Renal cortical epithelial cell (primary cell): ENCODE measurements at places on chromosomes 3 and 15. TPM values are rescaled to one million over a fixed set of nuclear protein-coding genes. Genes with fewer than 3 reads are reported as not detected.
A peak's percentile ranks its signal among the peaks of the same experiment; 100 is the strongest.

The KIF15 gene
- total RNA-seq: 1.6 and 4.5 TPM in 2 replicates

GRCh38 chr3:18228060-18228459, 197.1 kb downstream of the SATB1 start:
- no peak for DNase-seq

The STRC gene
- 0.05 TPM in 1 of 2 replicates, not detected in the other for total RNA-seq

DNA sequence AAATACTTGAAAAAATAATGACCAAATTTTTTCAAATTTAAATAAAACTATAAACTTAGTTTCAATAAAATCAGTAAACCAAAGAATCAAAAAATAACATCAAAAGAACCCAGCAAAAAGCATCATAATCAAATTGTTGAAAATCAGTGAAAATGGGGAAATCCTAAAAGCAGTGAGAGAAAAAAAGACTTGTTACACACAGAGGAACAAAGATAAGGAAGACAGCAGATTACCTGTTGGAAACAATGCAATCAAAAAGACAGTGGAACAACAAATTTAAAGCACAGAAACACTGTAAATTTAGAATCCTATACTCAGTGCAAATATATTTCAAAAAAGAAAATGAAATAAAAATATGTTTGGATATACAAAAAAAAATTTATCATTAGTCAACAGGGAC, 156.2 kb upstream of the LMCD1 start:
- peak; percentile 31 for DNase-seq

GRCh38 chr15:77019521-77020331, 24.8 kb downstream of the PSTPIP1 start:
- DNase-seq: peak; percentile 23

The SCAANT1 gene
- not detected in 2 replicates for total RNA-seq

DNA sequence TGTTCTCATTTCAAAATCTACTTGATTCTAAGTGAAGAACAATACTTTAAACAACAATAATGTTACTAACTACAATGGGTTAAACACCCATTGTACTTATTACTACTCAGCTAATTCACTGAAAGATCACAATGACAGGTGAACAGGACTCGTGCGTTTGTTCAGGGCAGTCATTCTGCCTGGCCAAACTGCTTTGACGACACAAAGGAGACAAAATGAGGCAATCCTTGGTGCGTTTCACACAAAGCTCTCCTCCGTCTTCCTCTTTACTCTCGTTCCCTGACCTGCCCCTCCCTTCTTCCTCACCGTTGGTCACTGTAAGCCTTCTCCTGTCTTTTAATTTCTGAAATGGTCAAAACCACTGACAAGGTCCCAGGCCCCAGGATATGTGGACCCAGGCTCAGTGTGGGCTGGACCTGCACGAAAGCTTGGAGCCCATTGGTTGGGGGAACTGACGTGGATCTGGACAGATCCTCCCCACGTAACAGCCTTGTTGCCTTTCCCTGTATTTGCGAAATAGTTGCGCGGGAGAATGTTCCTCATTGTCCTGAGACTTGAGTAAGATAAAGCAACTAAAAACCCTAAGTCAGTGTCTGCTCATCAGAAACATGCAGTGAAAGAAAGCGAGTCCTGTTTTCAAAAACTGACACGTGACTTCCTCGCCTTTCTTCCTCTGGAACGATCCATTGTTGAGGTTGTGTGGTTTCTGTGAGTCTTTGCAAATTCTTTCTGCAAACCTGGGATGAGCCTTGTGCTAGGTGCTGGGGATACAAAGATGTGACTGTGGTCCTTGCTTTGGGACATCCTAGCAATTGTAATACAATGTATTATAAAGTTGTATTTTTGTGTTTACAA, 147.1 kb upstream of the RGMA start:
- DNase-seq: no peak

DNA sequence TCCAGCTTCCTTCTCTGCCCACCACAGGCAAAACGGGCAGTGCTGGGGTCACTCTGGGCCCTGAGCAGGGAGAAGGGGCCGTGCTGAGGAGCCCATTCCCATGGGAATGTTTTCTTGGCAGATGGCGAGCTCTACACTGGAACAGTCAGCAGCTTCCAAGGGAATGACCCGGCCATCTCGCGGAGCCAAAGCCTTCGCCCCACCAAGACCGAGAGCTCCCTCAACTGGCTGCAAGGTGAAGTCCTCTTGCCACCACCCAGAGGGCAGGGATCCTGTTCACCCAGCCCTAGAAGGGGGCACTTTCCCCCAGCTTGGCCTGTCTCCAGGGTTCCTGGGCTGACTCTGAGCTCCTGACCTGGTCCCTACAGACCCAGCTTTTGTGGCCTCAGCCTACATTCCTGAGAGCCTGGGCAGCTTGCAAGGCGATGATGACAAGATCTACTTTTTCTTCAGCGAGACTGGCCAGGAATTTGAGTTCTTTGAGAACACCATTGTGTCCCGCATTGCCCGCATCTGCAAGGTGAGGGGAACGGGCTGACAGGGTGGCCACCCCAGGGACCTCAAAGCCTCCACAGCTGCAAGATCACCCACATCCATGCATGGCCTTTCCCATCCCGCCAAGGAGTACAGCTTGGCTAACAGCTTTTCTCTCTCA, 12.4 kb downstream of the CIB1 start:
- DNase-seq: peak; percentile 62

DNA sequence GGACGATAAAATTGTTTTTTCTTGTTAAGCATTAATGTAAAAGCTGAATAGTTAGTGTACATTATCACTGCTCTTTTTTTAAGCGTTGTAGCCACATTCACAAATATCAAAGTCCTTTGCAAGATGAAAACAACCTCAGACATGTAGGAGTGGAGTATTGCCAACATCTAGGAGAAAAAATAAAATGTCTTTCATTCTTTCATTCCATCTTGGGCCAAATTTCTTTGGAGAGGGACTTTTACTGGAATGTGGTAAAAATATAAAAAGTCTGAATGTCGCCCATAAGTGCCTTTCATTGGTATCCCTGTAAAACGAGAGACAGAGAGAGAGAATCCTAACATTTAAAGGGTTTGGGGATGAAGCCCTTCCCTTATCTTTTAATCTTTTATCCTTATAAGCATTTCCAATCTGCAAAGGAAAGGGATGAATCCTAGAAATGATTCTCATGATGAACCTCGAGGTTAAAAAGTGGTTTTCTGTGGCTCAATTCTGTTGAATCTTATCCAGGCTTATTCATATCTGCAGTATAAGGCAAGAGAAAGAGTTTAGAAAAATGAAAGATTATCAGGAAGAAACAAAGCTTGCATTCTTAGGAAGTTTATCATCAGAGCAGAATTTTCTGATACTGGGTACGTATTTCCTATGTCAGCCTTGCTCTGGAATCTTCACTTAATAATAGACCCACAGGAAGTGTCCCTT, 1031.7 kb downstream of the MCTP2 start:
- DNase-seq: no peak

The LRRIQ4 gene
- total RNA-seq: 0.17 TPM in 1 of 2 replicates, not detected in the other

- DNase-seq: no peak
Measured at GRCh38 chr3:143503325-143503885, 344.9 kb downstream of the SLC9A9 start.

The LARP6 gene
- total RNA-seq: 28.3 and 37.0 TPM in 2 replicates

DNA sequence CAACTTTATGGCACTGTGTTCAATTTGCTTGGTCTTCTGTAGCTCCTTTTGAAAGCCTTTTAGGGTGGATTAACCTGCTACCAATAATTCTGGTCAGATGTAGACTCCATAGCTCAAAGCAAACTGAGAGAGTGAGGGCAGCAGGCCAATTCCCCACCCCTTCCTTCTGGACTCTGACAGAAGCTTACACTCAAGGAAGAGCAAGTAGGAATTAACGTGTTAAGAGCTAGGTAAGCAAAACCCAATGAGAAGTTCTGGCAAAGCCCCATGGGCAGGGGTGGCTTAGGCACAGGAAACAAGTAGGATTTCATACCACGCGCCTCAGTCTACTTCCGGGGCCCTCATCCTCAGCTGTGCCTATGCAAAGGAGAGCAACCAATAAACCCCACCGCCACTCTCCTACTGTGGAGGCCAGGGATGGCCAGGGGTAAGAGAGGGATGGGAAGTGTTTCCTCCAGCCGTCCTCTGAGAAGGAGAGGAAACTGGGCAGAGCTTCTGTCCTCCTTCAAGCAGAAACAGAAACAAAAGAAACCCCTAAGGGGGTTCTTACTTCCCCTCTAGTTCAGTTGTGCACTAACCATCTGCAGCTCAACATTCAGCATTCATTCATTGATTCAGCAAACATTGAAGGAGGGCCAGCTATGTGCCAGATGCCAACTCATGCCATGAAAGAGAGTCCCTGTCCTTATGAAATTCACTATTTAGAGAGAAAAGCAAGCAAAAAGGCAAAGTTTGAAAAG, 12.6 kb downstream of the CCR5 start:
- no peak for DNase-seq

- peak; percentile 60 for DNase-seq
Measured at GRCh38 chr3:192444096-192444790, 283.1 kb downstream of the FGF12 start.

DNA sequence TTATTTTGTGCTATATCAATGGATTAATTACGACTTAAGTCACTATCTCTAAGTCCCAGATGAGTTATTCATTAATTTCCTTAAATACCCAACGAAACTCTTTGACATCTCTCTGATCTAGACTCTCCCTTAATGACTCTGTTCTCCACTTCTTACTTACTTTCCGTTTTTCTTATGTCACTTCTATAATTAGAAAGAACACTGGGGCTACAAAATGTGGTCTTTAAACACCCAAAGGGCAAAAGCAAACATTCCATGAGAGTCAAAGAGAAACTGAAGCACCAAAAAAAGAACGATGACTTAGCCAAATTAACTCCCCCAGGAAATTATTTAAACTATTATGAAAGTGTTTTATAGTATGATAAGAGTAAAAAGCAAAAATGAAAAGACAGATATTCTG, 166.4 kb upstream of the UBE2E2 start:
- DNase-seq: no peak

DNA sequence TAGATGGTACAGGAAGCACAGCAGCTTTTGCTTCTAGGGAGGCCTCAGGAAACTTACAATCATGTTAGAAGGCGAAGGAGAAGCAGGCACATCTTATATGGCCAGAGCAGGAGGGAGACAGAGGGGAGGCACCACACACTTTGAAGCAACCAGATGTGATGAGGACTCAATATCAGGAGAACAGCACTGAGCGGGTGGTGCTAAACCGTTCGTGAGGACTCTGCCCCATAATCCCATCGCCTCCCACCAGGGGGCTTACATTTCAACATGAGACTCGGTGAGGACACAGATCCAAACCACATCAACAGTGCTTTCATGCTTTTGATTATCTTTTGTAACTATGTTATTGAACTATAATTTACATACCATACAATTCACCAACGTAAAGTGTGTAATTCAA, 7.6 kb upstream of the TMEM44 start:
- DNase-seq: no peak

GRCh38 chr3:146953511-146953981, 348.4 kb upstream of the PLSCR5 start:
- DNase-seq: peak; percentile 45

DNA sequence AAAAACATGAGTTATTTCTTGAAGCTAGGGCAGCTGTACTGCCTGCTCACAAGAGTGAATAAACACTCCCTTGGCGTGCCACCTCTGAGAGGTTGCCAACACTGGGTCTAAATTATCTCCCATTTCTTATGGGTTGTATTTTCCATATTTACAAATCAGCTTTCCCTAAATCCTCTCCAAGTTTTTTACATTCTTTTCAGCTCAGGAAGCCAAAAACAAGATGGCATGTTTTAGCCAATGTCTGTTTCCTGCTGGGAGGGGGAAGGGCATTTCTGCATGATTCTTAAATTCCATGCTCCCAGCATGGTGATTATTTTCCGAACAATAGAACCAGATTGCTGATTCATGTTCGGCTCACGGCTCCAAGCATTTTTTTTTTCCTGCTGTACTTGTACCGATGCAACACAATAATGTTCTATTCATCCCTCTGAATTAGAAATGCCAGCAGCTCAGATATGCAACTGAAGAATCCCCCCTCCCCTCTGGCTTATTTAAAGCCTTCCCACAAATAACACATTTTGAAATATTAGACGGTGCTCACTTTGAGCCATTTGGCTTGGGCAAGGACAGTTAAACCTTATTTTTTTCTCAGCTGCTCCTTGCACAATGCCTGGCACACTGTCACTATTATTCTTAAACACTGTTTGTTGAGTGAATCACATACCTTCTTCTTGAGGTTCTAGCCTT, 252.5 kb downstream of the THRB start:
- peak; percentile 84 for DNase-seq

- DNase-seq: no peak
Measured at GRCh38 chr3:66052721-66053549, 14.2 kb upstream of the MAGI1 start.

The IL17RB gene
- total RNA-seq: 1.4 and 10.9 TPM in 2 replicates

The USP3 gene
- total RNA-seq: 37.2 and 60.7 TPM in 2 replicates

- DNase-seq: no peak
Measured at GRCh38 chr3:160546727-160547126, 18.6 kb downstream of the KPNA4 start.

The MYRIP gene
- total RNA-seq: 0.35 TPM in 1 of 2 replicates, not detected in the other

DNA sequence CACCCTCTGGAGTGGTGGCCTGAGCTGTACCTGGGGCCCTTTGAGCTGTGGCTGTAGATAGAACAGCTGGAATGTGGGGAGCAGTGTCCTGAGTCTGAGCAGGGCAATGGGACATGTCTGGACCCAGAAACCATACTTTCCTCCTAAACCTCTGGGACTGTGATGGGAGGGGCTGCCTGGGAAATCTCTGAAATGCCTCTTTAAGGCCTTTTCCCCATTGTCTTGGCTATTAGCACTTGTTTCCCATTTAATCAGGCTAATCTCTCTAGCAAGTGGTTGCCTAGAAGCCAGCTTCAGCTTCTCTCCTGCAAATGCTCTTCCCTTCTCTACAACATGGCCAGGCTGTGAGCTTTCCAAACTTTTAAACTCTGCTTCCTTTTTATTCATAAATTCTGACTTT, 58.5 kb upstream of the SPATA16 start:
- no peak for DNase-seq

The RBP2 gene
- total RNA-seq: not detected in 2 replicates

GRCh38 chr3:53217175-53217574, 38.6 kb downstream of the TKT start:
- no peak for DNase-seq

DNA sequence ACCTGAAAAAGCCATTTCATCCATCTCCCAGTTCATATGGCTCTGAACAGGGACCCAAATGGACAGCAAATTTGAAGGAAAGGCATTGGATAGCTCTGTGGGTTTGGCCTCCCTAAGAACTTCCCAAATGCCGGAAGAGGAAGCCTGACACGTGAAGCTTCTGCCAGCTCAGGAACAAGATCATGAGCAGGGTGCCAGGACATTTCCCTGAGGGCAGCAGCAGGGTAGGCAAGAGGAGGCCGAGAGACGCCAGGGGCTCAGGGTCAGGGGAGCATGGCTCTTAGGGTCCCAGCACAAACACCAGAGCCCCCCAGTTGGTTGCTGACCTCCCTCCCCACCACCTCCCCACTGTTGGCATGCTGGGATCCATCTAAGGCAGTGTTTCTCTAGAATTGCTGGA, 187.5 kb downstream of the MEGF11 start:
- DNase-seq: no peak

The CNOT10 gene
- total RNA-seq: 21.7 and 24.3 TPM in 2 replicates

The PLA2G4D gene
- not detected in 2 replicates for total RNA-seq

The CHRNA3 gene
- total RNA-seq: not detected in 2 replicates

The ACKR2 gene
- 2.9 and 16.8 TPM in 2 replicates for total RNA-seq
